ENCODE measurements at places on chromosomes 4 and X. TPM values are rescaled to one million over a fixed set of nuclear protein-coding genes. Genes with fewer than 3 reads are reported as not detected.
A peak's percentile ranks its signal among the peaks of the same experiment; 100 is the strongest.

DNA sequence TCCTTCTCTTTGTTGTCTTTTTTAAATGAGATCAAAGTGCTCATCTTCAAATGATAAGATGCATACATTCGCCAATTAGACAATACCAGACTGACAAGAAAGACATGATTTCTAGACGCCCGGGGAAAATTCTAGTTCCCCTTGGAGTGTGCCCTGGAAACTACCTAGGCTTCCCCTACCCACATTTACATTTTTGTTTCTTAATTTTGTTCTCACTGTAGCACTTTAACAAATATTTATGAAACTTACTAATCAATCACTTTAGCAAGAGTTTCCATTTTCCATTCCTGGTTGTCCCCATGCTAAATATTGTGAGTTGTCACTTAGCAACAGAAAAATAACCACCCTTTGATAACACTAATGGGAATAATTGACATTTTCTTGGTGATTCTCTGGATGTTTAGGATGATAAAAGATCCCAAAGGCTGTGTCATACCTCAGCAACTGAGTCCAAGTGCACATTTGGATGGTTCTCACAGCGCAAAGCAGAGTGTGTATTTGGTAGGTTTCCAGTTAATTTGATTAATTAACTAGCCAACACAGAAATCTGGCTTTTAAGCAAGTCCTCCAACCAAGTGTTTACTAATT, 69.6 kb downstream of the FGFBP1 start:
- no peak for DNase-seq

DNA sequence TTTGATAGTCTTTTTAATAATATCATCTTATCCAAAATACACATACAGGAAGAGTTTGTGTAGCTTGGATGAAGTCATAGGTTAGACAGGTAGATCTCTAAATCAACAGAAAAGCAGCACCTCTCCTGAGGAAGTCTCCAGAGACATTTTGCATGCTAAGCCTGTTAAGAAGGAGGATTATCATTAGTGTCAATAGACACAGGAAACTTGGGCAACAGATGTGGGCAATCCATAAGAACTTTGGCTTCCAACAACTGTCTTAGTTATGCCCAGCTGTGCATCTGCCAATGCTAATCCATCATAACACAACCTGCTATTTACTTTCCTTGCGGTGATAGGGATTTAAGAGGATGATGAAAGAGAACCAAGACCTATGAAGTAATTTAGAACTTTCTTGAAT, 1052.6 kb downstream of the RPA4 start:
- DNase-seq: no peak

DNA sequence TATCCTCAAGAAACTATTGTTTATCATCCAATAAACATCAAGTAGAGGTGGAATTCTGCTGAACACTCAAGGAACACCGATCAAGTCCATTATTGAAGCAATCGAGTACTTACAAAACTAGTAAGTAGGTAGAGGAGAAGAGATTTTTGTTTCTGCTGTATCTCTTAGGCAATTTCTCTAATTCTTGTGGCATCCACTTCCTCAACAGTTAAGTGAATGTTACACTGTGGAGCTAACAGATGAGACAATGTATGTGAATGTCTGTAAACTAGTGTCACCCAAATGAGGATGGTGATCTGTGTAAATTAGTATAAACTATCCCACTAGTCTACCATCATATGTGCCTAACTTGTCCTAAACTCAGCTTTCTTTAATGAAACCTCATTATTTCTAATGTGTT, 261.6 kb downstream of the ARHGAP24 start:
- DNase-seq: no peak

DNA sequence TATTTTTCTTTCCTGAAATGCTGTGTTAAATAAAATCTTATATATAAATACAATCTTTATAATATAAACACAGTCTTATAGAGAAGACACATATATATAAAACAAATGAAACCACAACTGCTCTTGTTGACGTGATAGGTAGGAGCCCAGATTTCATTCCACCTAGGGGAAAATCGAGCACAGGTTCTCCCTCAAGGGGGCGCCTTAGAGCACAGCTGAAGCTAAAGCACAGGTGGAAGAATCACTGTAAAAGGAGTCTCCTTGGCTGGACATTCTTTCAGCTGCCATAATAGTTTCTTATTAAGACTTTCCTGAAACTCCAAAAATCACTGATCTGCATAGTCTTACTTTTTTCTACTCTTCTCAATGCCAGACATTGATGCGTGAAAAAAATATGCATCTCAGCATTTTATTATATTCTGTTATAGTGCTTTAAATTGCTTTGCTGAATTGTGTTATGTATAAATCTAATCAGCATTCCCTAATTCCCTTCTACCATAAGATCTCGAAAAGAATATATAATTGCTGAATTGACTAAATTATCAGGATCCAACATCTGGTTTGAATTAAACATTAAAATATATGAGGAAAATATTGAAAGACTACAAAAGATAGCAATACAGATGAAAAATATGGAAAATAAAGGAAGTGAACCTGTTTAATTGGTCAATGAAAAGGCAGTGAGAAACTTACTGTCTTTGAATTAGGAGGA, 25.5 kb upstream of the RXFP1 start:
- DNase-seq: peak; percentile 18

DNA sequence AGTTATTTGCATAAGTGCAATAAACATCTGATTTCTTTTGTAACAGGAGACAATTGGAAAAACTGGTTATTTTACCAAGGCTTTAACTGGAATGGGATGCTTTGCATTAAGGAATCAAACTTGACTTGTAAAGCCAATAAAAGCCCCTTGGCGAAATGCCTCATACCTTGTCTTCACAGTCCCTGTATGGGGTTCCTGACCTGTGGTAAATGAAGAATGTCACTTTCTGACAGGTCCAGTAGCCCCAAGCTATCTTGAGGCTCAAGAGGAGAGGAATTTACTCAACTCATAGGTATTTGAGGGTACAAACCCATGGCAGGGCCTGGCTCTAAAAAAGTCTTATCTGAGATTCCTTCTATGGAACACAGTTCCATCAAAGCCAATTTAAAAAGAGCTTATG, 78.0 kb downstream of the ACOX3 start:
- DNase-seq: no peak

- no peak for DNase-seq
Observed at GRCh38 chr4:7166981-7167700, 25.2 kb upstream of the SORCS2 start.

- DNase-seq: no peak
Observed at GRCh38 chr4:152309418-152309817, 226.5 kb downstream of the FBXW7 start.

DNA sequence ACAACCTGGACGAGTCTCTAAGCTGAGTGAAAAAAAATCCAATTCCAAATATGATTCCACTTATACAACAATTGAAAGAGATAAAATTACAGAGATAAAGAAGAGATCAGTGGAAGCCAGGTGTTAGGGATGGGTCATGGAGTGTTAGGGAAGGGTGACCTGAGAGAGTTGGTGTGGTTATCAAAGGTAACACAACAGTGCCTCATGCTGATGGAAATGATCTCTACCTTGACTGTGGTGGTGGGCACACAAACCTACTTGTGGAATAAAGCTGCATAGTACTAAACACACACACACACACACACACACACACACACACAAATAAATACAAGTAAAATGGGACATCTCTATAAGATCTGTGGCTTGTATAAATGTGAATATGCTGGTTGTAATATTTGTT, 26.0 kb downstream of the BEND2 start:
- DNase-seq: no peak

- DNase-seq: peak; percentile 84
Observed at GRCh38 chr4:26326791-26327190, 6.0 kb downstream of the RBPJ start.

DNA sequence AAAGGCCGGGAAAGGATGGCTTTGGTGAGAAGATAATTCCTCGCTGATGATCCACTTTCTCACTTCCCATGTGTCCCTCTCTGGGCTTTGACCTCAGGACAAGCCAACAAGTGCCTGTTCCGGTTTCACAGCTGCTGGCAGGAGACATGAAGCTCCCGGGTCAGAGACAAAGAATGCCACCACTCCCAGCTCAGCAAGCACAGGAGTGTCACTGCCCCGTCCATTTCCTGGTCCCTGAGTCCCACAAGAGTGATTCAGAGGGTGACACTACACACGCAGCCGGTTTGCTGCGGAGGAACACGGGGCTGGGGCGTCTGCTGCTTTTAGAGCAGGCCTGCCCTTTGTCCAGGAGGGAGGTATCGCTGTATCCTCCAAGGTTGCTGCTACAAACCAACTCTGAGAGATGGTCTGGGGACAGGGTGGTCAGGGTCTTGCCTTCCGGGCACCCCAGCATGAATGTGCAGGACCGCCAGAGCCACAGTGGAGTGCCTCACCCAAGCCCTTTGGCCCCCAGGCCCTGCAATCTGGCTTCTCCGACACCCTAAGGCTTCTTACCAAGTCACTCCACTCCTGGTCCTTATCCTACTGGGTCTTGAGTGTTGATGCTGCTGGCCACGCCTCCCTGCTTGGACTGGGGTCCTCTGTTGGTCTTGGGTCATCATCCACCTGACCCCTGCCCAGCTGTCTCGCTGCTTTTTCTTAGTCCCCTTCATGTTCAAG, 49.5 kb downstream of the CPZ start:
- peak; percentile 7 for DNase-seq

DNA sequence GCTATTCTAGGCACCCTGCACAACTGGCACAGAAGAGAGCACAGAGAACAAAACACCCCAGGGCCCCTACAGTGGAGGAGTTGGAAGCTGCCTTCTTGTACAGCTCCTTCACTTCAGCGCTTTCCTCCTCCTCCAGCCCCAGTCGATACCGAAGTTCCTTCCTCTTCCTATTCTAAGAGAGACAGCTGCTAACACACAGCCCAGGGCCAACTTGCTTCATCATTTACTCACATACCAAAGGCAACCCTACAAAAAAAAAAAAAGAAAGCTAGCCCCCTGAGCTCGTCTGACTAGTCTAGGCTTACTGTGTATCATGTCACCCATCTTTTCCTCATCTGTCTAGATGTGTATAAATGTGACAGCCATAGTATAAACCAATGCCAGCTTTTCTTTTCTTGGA, 64.5 kb downstream of the MID1 start:
- DNase-seq: no peak

- no peak for DNase-seq
Observed at GRCh38 chr4:114184901-114185300, 205.5 kb upstream of the ARSJ start.

DNA sequence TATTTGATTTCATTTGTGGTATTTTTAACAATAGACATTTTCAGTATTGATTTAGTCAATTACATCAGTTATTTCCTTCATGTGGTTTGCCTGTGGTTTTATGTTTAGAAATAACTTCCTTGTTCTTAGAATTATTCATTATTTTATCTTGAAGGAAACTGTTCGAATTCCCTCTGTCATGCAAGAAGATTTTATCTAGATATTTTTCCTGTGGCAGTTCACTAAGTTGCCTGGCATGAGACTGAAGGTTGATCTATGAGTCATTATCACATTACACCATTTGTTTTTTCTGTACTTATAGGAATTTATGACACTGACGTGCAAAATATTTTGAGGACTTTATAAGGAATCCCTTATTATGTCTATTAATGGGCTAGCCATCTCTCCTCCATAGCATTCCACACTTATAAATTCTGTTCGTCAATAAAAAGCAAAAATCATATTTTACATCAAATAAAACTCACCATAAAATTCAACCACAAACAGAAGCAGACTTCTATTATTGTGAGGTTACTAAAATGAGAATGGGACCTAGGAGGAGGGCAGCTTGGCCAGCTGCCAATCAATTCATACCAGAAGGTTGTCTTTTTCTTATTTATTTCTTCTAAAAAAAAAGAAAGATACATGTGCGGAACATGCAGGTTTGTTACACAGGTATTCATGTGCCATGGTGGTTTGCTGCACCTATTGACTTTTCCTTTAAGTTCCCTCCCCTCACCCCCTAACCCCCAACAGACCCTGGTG, 179.0 kb downstream of the KCNIP4 start:
- DNase-seq: no peak

DNA sequence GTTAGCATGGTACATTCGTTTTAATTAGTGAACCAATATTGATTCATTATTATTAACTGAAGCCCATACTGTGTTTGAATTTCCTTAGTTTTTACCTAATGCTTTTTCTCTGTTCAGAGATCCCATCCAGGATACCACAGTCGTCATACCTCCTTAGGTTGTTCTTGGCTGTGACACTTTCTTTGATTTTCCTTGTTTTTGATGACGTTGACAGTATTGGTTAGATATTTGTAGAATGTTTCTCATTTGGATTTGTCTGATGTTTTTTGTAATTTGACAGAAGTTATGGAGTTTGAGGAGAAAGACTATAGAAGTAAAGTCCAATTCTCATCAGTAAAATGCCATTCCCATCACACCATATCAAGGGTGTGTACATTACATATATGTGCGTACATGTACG, 16.2 kb upstream of the RAP2C start:
- DNase-seq: no peak

DNA sequence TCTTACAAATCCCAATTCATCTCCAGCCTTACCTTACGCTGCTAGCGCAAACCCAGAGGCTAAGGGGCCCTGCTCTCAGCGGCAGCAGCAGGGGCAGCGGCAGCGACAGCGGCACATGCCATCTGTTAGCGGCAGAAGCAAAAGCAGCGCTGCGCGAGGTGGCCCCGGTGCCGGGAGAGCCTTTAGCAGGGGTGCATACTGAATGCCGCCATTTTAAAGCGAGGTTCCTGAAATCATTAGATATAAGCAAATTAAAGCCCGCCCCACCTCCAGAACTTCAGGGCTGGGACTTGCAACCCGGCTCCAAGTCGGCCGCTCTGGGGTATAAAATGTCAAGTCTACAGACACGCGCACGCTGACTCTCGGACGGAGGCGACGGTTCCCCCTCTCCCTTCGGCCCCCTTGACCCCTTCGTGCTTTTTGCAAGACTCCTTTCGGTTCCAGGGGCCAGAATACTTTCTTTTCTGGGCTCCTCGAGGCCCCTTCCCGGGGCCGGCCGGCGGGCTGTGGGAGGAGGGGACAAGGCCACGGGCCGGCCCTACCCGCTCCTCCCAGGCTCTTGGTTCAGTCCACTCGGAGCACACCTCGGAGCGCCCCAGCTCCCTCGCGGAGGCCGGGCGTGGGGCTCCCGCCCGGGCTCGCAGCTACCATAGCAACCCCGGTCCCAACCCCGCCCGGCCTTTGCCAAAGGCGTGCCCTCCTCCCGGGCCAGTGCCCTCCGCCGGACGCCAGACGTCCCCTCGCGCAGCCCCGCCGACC, at the start of gene MBNL3:
Gene MBNL3 (minus strand): TSS at position 220 of the 759 bp plus-strand sequence. CDS start 49,427 bp downstream, outside the sequence.
- DNase-seq: peak; percentile 49

- DNase-seq: peak; percentile 22
Observed at GRCh38 chrX:3175659-3176438, 134.6 kb downstream of the ARSF start.

Gene ERVMER34-1
- total RNA-seq: 0.13 TPM

Gene EDNRA
- total RNA-seq: 22.3 TPM

Gene STBD1
- total RNA-seq: 15.8 TPM

Gene DKK2
- total RNA-seq: 0.21 TPM
